Caudate nucleus (tissue), 63 donors: ENCODE measurements at places on chromosomes 13 and 19.

DNA sequence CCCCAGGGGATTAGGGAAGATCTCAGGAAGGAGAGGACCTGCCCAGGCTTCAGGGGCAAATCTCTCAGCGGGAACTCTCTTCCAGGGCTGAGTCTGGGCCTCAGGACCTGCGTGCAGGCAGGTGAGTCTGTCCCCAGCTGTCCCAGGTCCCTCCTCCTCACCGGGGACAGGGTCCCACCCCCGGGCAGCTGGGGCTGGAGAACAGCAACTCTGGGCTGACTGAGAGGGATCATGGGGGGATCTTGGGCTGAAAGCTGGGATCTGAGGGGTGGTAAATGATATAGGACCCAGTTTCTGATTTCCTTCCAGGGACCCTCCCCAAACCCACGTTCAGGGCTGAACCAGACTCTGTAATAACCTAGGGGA, 14.3 kb downstream of the LILRA1 start:
- DNase-seq: no peak

DNA sequence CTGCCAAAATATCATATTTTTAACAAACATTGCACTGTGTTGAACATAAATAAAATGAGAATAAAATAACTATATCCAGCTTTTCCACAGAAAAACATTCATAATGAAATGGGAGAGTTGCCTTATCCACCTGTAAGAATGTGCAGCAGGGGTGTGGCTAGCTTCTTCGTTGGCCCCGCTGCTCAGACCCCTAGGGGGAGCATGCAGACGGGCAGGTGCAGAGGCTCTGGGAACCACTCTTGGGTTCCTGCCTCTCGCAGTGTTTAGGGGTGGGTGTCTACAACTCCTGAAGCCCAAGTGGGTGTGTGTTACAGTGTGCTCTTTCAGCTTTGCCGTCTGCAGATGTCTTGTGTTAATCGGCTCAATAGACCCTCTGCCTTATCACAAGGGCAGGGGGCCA, 121.7 kb downstream of the SLITRK5 start:
- no peak for DNase-seq

GRCh38 chr13:106078191-106078590, 457.3 kb downstream of the EFNB2 start:
- no peak for DNase-seq

DNA sequence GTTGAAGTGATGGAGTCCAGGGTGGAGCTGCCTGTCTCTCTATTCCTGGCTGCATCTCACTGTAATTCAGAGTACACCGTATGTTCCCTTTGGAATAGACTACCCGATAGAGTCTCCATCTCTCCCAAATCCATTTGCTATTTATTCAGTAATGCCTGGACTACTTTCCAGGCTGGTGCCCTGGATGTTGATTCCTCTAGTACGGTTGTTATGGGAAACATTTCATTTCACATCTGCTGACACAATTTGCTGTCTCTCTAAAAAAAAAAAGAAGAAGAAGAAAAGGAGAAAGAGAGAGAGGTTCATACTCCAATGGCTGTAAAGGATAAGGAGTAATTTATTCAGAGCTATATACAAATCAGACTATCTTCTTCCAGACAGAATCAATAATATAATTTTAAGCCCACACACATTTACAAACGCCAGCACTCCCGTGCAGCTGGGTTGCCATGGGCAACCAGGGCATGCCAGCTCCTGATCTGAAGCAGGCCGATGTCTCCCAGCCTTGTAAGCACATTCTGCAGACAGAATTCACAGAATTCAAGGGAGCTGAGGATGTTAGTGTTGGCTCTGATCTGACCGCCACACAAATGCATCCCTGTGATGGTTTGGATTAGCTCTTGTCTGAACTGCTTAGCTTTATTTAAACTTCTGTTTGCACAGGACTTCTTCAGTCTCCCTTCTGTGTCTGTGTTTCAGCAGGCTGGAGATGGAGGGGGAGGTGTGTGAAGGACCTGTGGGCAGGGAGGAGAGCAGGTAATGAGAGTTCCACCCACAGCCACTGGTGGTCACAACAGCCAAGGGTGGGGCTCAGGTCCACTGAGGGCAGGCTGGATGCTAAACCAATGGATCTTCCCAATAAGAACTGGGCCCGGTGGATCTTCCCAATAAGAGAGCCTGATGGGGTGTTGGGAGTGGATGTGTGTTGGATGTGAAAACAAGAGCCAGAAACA, 66.0 kb downstream of the TEX26 start:
- DNase-seq: no peak
